ENCODE measurements at places on chromosomes 12 and 14.

DNA sequence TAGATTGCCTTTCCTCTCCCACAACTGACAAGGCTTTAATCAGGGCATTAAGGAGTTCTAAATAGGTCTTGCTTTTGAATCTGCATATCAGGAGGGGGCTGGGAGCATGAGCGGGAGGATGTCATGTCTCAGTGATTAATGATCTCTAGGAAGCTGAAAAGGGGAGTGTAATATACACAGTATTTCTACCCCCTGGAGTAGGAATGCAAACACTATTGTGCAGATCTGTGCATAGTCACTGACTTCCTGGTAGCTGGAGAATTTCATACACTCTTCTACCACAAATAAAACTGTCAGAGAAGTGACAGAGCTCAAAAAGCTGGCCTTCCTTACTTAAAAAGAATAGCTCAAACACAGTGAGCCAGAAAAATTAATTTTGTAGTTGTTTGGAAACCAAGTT lies 65.8 kb downstream of the RIC8B start:
- no peak for DNase-seq

- DNase-seq: no peak
Measured at GRCh38 chr14:70069186-70069585, 119.6 kb downstream of the SLC8A3 start.

DNA sequence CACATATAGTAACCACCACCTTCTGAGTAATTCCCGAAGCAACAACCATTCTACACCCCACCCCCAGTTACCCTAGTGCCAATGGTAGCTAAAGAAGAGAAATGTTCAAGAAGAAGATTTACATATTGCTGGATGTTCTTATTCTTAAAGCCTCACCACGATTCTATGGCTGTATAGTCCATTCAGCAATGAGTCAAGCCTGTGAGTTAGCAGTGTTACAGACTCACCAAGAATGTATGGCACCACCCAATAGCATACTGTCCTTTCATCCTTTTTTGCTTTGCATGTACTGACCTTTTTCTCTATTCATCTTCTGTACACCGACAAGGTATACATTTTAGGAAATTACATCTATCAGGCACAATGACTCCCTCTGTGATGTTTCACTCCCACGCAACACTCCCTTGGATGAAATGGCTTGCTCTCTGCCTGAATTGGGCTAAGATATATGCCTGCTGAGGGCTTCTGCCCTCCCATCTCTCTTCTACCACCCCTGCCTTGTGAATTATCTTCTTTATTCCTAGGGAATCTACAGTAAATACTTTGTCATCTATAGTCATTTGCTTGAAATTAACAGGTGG lies 945.8 kb downstream of the DIO2 start:
- DNase-seq: no peak

DNA sequence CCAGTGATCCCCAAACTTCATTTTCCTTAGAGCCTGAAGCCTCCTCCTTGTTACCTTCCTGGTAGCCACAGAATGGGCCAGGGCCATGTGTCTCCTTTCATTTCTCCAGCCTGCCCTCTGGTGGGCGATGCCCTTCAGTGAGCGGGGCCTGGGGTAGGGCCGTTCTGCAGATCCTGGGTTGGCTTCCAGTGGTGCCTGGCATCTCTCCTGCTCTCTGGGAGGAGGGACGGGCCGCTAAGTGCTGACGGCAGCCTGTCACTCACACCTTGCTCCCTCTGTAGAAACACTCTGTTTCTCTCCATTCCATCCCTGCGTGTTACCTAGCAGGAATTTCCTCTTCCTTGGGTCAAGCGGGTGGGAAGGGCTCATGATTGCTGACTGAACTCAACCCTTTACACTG lies 232.1 kb downstream of the CACNA1C start:
- peak; percentile 59 for DNase-seq

GRCh38 chr14:38063711-38064320 lies 143.9 kb upstream of the SSTR1 start:
- DNase-seq: no peak

DNA sequence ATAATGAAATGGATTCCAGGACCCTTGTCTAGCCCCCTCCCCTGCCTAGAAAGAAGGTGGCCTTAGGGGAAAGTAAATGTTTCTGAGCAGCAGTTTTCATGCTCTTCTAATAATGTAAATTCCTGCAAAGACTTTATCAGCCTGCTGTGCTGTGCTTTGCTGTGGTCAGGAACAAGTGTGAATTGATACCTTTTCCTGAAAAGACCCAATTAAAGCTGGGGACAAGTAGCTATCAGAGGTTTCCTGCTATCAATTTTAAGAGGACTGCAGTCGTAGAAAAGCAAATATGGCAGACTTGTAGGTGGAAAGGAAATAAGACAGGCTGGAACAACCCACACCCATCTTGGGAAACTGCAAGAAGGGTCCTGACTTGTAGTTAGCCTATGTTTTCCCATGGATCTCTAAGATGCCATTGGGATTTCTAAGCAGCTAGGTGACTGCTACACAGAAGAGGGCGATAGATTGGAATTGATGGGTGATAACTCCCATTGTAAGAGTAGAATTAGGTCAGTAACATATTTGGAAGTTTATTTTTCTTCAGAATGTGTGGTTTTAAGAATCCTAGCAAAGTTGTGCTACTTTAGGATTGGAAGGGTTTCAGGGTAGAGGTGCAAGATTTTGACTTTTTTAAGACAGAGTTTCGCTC lies 3.1 kb downstream of the DYNLL1 start:
- DNase-seq: no peak

DNA sequence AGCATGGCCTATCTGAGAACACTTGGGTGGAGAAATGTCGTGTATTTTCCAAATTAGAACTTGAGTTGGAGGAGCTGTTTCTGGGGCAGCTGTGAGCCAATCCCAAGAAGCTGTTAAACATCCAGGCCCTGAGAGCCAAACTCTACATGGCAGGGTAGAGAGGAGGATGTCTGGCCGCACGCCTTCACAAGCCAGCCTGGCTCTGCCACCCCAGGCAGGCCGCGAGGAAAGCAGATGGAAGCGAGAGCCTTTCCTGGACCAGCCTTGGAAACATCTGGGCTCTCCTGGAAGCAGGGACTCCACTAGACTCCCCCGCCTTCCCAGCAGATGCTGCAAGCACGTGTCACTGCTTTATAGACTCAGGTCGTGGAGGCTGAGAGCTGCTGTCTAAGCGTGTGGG lies 312.8 kb upstream of the FKBP4 start:
- no peak for DNase-seq

DNA sequence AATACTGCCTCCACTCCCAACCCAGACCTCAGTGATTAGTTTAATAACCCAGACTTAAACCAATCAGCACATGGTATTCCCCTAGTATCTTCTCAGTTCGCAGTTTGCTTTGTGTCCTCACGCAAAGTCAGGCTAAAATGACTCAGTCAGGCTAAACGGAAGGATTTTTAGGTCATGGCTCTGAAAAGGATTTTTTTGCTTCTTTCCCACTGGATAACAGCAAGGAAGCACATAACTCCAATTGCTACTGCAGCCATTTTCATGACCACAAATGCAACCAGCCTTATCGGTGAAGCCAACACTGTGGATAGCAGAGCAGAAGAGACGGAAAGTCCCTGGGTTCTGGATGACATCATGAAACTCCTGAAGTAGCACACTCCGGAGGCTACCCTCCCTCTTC lies 67.7 kb downstream of the ZC3H14 start:
- DNase-seq: no peak

DNA sequence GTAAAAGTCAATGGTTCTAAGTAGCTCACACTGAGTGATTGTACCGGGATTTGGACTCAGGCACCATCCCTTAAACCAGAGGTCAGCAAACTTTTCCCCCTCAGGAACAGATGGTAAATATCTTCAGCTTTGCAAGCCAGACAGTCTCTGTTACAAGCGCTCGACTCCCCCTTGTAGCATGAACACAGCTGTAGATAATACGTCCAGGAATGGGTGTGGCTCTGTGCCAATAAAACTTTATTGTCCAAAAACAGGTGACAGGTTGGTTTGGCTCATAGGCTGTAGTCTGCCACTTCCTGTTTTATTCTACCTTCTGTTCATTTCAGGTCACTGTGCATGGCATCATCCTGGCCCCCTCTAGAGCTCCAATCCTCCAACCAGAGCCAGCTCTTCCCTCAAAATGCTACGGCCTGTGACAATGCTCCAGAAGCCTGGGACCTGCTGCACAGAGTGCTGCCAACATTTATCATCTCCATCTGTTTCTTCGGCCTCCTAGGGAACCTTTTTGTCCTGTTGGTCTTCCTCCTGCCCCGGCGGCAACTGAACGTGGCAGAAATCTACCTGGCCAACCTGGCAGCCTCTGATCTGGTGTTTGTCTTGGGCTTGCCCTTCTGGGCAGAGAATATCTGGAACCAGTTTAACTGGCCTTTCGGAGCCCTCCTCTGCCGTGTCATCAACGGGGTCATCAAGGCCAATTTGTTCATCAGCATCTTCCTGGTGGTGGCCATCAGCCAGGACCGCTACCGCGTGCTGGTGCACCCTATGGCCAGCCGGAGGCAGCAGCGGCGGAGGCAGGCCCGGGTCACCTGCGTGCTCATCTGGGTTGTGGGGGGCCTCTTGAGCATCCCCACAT lies 7.6 kb downstream of the BDKRB1 start:
- no peak for DNase-seq

- DNase-seq: no peak
Measured at GRCh38 chr12:131962069-131962468, 12.3 kb downstream of the EP400 start.

GRCh38 chr12:106308121-106308520 lies 5.6 kb downstream of the TCP11L2 start:
- no peak for DNase-seq

GRCh38 chr12:22625762-22626294 lies 857 bp downstream of the ETNK1 start:
- peak; percentile 48 for DNase-seq

GRCh38 chr12:113889076-113889475 lies 77.0 kb downstream of the RBM19 start:
- no peak for DNase-seq

DNA sequence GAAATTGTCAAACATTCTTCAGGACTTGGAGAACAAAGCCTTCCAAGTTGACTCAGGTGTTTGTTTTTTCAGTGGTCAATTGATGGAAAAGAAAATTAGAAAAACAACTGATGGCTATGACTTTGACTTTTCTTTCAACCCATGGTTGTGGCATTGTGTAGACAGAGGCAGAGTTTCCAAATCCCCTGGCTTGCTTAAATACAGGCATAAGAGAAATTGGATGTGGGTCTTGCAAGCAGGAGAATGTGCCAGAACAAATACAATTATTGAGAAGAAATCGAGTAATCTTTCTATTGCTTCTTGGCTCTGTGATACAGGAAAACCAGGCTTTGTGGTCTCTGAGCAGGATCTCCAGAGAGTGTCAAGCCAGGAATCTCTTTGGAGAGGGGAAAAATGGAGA lies 40.9 kb upstream of the FRMD6 start:
- DNase-seq: no peak

DNA sequence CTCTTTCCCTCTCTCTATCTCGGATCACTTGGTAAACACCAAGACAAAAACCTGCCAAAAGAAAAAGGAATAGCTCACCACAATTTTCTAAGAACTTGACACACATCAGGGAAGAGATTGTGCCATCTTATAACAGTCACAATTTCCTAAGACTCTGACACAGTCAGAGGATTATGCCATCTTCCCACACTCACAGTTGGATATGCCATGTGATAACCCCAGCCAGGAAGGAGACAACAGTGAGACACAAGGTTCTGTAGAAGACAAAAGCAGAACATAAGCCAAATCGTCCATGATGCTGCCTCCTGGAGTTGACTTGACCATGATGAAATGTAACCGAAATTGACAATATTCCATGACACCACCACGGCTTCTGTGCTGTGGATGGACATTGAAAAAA lies 2.8 kb upstream of the CLEC9A start:
- DNase-seq: peak; percentile 99

DNA sequence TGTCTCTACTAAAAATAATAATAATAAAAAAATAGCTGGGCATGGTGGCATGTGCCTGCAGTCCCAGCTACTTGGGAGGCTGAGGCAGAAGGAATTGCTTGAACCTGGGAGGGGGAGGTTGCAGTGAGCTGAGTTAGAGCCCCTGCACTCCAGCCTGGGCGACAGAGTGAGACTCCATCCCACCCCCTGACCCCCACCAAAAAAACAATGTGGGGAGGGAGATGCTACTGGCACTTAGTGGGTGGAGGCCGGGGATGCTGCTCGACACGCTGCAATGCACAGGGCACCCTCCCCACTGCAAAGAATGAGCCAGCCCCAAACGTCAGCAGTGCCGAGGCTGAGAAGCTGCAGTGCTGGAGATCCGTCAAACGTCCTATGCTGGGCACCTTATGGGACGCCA lies 77.5 kb upstream of the MAP1LC3B2 start:
- no peak for DNase-seq

GRCh38 chr14:72980863-72981262 lies 46.0 kb downstream of the ZFYVE1 start:
- DNase-seq: no peak

- peak; percentile 82 for DNase-seq
Measured at GRCh38 chr14:50055461-50056228, 60.7 kb downstream of the VCPKMT start.

DNA sequence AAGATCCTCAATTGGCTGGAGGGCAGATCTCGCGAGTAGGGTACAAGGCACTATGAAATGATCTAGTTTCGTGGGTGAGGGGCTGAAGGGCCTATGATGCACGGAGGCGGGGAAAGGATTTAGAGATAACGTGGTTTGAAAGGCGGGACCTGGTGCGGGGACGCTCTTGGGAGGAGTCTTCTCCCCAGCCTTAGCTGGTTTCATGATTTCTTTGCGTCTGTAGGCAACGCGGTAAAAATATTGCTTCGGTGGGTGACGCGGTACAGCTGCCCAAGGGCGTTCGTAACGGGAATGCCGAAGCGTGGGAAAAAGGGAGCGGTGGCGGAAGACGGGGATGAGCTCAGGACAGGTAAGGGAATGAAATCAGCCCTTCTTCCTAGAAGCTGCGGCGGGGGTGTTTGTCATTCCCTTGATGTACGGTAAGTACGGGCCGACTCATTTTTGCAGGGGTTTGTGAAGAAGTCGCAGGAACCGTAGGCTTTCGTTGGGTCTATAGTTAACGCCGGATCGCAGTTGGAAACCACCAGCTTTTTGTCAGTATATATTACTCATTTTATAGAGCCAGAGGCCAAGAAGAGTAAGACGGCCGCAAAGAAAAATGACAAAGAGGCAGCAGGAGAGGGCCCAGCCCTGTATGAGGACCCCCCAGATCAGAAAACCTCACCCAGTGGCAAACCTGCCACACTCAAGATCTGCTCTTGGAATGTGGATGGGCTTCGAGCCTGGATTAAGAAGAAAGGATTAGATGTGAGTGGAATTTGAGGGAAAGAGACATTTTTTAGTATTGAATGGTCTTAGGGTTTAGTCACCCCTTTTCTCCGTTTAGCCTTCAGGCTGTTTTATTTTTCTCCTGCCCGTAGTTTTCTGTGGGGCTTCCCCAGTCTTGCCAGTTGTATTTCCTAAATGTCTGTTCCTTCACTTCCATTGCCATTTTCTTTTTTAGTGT lies 602 bp downstream of the APEX1 start:
- DNase-seq: peak; percentile 72
